ENCODE measurements at places on chromosomes 6 and 20. TPM values are rescaled to one million over a fixed set of nuclear protein-coding genes. Genes with fewer than 3 reads are reported as not detected.

DNA sequence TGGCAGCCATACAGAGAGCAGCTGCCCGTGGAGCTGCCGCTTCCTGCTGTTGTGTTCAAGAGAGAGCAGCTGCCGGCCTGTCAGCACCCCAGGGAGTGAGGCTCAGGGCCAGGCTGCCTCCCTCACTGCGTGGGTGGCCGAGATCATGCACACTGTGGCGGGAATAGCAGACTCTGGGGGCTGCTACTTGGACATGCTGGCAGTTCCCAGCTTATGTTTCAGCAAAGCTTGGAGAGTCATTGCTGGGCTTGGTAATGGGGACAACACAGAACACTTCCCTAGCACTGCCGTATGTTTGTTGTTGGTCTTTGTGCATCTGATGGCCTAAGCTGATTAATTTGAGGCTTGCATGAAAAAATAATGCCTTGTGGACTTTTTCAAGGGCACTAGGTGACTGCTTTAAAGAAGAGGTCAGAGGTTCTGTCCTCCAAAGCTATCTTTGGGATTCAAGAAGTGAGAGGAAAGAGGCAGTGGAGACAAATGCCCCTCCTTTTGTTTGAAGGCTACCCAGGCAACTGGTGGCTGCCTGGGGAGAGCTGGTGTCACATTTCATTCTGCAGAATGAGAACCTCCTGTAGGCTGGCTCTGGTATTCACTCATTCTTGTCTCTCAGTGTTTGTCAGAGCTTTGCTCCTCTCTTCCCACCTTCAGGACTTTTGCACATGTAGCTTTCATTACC, 18.8 kb downstream of the MRAP2 start:
- DNase-seq = peak; percentile 38

DNA sequence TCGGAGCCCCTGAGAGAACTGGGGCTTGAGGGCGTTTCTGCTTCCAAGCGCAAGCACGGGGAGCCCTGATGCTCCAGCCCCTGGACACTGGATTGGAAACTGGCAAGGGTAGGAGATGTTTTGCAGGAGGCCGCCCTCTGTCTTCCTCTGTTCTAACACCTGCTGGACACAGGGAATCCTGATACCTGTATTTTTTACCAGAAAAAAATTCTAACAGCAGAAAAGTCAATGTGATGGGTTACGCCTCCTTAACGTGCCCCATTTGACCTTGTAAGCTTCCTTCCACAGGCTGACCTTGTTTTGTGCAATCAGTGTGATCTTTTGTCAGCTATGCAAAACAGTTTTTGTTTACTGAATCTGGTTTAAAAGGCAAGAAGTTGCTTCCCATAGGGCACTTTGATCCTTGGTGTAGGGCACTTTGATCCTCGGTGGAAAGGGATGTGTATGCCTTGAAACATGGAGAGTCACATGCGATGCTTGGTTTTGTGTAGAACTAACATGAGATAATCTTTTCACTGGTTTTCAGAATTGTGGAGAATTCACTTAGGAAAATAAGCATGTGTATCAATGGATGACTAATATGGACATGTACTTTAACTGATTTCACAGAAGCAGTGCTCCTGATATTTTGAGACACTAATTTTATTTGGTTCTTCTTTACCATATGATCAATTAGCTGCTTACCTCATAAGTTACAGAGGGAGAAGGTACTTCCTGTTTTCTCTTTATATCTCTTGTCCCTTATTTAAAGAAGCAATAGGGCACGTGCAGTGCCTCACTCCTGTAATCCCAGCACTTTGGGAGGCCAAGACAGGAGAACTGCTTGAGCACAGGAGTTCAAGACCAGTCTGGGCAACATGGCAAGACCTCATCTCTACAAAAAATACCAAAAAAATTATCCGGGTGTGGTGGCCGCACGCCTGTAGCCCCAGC, 59.9 kb upstream of the MAP3K4 start:
- peak; percentile 20 for DNase-seq

- no peak for DNase-seq
These were observed 34.6 kb downstream of the FBXO5 start for GRCh38 chr6:152948150-152948768.

DNA sequence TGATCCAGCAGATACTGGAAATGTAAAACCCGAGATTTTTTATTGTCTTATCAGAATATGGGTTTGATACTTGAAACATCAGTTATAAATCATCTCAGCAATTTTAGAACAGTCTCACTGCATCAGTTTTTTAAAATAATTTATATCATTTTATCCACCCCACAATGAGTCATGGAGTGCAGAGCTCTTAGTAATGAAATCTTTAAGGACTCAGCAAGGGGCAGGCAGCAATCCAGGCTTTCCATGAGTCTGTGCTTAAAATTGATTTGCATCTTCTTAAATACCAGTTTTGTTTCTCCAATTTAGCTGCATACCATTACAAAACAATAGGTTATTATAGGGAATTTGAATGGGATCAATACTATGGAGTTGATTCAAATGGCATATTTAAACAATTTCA, 832.3 kb downstream of the C6orf118 start:
- no peak for DNase-seq

GRCh38 chr6:90610301-90610750, 23.5 kb upstream of the MAP3K7 start:
- DNase-seq = no peak

- DNase-seq = no peak
These were observed 1514.1 kb upstream of the DEFB115 start for GRCh38 chr20:29743101-29743931.

DNA sequence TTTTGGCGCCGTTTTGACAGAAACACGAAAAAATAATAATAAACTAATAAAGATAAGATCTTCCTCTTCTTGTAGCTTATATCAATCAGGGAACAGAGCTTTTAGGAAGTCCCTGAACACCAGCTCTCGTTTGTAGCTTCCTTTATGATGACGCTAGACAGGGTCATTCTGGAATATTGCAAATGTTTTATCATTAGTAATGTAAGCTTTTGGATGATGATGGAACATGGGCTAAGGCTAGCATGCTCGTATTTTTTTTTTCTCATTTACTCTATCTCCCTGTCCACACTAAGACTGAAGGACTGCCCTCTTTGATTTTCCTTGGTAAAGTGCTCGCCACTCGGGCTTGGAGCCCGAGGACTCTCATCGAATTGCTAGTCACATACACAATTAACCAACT, 22.1 kb upstream of the POM121L2 start:
- no peak for DNase-seq

DNA sequence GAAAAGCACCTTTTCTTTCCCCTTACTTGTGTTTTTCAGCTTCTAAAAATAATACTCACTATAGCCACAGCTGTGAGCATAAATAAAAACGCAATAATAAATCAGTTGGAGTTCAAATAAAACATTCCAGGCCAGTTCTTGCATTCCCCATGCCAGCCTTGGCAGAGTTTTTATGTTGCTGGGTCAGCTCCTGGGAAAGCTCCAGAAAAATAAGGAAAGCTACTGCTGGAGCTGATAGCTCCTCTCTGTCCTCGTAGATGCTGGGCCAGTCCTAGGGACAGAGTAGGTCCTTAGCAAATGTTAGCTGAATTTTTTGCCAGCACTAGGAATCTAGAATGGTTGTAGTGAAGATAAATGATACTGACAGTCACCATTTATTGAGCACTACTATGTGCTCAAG, 389.0 kb upstream of the SYNCRIP start:
- peak; percentile 35 for DNase-seq

DNA sequence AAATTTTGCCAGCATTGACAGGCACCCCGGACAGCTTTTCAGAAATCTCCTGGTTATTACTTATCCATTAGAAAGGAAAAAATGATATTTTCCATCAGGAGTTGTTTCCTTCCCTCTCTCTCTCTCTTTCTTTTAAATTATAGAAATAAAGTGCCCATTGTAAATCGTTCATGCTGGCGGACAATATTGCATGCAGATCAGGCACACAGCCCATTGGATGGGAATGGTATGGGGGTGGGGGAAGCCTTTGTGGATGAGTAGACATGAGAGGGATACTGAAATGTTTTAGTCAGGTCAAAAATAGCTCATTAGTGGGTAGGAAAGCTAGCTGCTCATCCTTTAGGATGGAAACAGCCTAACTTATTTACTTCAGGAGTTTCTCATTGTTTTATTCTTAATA, 764.9 kb upstream of the MMS22L start:
- no peak for DNase-seq

DNA sequence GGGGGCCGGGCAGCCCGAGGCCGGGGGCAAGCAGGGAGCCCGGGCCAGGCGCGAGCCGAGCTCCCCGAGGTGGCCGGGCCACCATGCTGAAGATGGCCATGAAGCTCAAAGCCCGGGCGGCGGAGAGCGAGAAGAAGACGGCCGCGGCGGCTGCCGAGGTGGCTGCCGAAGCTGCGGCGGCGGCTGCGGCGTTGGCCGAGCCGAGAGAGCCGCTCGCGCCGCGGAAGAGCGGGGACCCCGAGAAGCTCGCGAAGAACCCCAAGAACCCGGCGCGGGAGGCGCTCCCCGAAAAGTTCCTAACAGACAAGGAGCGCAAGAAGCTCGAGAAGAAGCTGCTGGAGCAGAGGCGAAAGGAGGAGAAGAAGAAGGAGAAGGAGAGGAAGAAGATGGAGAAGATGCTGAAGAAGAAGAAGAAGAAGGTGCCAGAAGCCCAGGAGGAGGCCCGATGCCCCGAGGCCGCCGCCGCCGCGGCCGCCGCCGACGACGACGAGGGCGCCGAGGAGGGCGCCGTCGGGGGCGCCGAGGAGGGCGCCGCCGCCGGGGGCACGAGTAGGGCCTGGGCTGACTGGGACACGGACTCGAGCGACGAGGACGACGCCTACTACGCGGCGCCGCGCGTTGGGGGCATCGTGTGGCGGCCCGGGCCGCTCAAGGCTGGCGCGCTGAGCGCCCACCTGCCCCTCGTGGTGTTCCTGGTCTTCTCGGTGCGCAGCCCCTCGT, 37.4 kb downstream of the GNAS start:
- DNase-seq = no peak

DNA sequence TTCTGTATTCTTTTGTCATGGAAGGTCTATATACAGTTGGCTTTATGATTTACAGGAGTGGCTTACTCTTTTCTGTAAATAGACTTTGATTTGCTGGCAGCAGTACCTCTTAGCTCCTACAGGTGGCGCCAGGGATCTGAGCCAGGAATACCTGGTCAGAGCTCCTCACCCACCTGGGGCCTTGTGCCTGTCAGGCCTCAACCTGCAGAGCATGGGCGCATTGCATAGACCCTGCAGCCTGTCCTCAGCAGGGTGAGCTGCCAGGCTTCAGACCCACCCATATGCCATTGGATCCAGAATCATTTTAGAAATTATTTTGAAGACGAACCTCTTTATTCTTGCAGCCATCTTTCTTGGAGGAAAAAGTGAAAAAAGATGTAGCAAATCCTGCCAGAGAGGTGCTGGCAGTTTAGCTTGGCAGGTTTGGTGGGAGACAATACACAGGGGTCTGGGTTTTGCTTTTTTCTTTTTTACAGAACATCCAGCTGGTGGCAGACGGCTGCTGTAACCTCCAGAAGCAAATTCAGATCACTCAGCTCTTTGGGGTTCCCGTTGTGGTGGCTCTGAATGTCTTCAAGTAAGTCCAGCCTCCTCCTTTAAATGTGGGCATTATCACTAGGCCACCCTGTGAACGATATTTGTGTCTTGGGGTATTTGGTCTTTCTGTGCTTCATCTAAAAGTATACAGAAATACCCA, 149.1 kb downstream of the MTHFD1L start:
- DNase-seq = peak; percentile 71

GRCh38 chr6:134080171-134080795, 27.9 kb upstream of the SLC2A12 start:
- no peak for DNase-seq

GRCh38 chr6:22536122-22536521, 33.2 kb upstream of the HDGFL1 start:
- no peak for DNase-seq

DNA sequence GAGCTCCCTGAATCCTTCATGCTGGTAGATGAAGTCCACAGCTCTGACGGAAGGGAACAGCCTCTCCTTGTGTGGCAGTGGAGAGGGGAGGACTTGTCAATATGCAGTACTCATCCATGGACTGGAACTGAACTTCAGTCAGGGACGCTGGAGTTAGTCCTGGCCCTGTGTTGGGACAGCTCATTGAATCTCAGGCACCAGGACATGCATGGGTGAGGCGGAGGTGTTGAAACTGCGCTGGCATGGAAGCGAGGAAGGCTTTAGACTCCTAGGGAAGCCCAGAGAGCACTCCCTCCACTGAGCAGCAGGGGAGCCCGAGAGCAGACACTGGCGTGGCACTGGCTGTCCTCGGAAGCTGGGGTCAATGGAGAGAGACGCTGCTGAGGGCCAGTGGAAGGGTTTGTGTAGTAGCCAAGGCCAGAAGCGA, 161.3 kb upstream of the GGTLC1 start:
- DNase-seq = peak; percentile 27

DNA sequence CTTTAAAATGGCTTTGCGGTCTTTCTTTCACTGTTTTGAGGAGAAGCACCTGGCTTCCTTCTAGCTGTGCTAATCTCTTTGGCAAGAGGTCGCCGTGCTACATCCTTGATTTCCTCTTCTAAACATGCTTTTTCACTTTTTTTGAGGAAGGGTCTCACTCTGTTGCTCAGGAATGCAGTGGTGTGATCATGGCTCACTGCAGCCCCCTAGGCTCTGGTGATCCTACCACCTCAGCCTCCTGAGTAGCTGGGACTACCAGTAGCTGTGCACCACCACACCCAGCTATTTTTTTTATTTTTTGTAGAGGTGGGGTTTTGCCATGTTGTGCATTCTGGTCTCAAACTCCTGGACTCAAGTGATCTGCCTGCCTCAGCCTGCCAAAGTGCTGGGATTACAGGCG, 40.5 kb downstream of the RSPH3 start:
- DNase-seq = no peak

- DNase-seq = no peak
These were observed 82.3 kb downstream of the ATG5 start for GRCh38 chr6:106243261-106243660.

- peak; percentile 66 for DNase-seq
These were observed 32.7 kb downstream of the PLN start for GRCh38 chr6:118580585-118581419.

DNA sequence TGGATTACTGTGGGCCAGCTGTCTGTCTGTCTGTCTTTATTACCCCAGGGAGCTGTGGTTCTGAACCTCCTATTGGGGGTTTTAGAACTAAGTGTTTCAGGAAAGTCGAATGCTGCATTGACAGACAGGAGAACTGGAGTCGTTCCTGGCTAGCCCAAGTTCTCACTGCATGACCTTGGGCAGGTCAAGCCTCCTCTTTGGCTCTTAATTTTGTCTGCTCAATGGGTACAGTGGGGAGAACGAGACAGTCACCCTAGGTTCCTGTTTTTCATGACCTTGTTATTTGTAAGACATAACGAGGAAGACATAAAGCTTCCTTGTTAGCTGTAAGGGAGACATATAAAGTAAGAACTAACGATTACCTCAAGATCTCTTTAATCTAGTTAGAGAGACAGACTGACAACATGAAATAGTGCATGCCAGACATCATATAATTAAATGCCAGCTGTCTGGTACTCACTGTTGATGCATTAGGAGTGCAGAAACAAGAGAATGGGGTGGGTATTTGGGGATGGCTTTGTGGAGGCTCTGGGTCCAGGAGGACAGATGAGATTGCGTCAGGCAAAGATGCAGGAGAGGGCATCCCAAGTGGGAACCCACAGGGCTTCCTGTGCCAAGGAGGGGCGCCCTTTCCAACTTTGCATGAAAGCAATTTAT, 3.7 kb upstream of the CCDC167 start:
- no peak for DNase-seq

GRCh38 chr6:94623586-94623985, 953.7 kb upstream of the MANEA start:
- DNase-seq = no peak

GRCh38 chr6:144438103-144438502, 153.0 kb downstream of the UTRN start:
- DNase-seq = no peak

- no peak for DNase-seq
These were observed 75.1 kb downstream of the ADGRG6 start for GRCh38 chr6:142376800-142377496.

Gene ENPP5
- polyA plus RNA-seq = 2.2 TPM

Gene LY6G6D
- polyA plus RNA-seq = not detected

Gene SPINT3
- not detected for polyA plus RNA-seq

Gene SOX18
- polyA plus RNA-seq = 51.0 TPM
